Right hindlimb (tissue), 1 donor: ENCODE measurements at places on chromosomes 6 and 20.

DNA sequence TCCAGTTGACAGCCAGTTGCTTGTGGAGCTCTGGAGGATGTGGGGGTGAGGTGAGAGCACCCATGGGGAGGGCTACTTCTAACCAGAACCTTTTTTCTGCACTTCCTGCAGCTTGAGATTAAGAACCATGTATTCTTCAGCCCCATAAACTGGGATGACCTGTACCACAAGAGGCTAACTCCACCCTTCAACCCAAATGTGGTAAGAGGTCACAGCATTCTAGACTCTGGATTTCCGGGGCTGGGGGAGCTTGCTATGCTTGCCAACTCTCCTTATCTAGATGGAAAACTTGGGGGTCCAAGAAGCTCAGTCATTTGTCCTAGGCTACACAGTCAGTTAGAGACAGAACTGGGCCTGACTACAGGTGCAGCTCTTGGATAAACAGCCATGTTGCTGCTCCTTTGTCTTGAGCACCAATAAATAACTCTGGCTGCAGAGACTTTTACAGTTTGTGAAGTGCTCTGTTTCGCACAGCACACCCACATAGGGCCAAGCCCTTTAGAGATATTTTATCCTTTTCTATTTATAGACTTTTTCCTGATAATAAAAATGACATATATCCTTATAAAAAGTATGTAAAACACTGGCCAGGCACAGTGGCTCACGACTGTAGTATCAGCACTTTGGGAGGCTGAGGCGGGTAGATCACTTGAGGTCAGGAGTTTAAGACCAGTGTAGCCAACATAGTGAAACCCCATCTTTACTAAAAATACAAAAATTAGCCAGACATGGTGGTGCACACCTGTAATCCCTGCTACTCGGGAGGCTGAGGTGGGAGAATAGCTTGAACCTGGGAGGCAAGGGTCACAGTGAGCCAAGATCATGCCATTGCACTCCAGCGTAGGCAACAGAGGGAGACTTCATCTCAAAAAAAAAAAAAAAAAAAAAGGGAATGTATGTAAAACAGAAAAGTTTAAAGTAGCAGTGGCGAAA is 10.6 kb upstream of the IFT52 start:
- DNase-seq, result no peak

DNA sequence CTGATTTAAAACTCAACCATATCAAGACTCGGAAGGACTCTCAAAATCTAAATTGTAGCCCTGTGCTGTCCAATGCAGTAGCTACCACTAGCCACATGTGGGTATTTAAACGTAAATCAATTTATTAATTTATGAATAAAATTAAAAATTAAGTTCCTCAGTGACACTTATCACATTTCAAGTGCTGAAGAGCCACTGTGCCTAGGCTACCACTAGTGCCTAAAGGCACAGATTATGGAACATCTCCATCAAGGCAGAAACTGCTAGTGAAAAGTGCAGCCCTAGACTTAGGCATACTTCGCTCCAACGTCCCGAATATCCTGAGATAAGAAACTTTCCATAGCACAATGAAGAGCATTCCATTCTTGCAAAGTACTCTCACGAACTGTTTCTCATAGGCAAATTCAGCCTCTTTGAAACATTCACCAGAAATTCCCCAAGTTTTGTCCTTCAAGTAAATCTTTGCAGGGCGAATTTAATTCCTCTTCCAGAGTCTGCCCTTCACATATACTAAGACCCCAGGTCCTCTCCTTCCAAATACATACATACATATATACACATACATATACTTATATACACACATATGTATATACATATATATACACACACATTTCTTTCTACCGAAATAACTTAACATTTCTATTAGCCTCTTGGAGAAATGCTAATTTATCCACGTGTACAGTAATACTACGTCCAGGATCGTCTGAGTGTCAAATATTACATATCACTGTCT is 1.3 kb downstream of the SUPT3H start:
- DNase-seq, result no peak

GRCh38 chr6:160256445-160256844 is 2.2 kb downstream of the SLC22A2 start:
- DNase-seq, result no peak

DNA sequence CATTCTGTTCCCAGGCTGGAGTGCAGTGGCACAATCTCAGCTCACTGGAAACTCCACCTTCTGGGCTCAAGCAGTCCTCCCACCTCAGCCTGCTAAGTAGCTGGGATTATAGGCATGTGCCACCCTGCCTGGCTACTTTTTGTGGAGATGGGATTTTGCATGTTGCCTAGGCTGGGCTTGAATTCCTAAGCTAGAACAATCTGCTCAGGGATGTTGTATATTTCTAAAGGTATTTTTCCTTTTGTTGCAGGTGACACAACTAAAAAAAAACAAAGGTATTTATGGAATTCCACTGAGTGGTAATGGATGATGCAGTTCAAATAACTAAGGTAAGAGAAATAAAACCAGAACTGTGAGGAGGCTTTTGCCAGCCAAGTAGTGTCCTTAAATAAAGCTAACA is 49.7 kb downstream of the PTPRA start:
- no peak for DNase-seq

DNA sequence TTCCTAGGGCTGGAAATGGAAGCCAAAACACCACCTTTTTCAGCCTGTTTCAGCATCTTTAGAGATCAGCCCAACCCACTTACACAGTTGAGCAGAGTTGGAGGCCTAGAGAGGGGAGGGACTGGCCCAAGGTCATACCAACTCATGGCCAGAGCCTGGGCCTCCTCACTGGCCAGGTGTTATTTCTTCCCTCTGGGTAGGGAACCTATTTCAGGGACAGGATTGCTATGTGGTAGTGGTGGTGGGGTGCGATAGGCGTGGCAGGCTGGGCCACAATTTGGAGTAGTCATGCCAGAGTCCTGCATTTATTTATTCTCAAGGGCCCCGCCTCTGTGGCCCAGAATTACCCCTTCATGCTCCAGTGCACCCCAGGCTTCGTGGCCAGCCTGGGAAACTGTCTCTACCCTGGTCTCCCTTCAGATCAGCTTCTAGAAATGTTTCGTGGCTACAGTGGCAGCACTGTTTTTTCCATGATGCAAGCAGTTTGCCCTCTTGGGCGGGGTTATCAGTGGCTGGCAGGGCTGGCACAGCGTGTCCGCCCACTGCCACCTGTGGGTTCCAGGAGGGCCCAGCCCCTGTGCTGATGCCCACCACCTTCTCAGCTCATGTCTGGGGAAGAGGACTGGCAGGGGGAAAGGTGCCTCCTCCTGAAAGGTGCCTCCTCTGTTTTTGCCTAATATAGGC is 6.2 kb downstream of the VEGFA start:
- peak; percentile 13 for DNase-seq

DNA sequence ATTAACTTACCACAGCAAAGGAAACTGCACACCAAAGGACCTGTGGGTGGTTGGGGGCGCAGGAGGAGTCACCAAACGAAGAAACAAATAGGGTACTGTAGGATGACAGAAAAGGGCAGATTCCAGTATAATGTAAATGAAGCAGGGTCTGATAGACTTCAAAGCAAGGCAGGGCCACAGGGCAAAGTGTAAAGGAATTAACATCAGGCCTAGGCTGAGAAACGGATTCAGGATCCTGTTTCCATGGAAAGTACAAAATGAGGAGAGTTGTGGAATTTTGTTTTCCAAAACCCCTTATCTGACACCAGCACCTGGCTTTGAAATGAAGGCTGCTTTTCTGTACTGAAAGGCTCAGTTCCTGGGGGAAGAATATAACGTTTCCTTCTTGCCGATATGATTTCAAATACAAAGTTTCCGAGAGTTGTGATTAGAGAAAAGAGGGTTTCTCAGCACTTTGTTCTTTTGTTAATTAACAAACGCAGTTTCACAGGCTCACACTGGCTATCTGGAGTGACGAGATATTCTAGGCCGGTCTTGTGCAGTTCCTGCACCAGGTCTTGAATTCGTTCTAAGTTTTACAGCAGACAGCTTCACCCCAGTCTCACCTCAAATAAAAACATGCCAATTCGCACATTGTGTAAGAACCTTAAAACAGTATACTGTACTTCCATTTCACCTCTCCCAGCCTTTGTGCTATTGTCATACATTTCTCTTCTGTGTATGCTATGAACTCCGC is 5.8 kb downstream of the DEFB123 start:
- no peak for DNase-seq

GRCh38 chr20:55079917-55080316 is 604.5 kb downstream of the DOK5 start:
- DNase-seq, result no peak

GRCh38 chr6:10849901-10850300 is 11.6 kb upstream of the MAK start:
- DNase-seq, result no peak

DNA sequence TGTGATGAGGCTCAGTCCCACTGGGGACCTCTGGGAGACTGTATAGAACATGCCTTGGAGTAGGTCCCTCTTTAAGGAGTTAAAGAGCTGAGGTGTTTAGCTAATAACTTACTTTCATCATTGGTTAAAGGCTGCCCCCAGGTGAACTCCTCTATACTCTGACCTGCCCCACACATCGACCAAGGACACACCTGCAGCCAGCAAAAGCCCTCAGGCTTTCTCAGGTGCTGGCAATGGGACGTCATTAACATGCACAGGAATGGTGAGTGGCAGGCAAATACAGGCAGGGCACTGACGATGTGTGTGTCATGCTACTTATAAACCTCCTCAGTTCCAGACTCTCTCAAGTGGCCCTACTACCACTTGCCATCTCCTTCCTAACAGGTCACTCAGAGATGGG is 366.4 kb downstream of the KIF16B start:
- DNase-seq, result no peak

- no peak for DNase-seq
These were observed 382.5 kb downstream of the EPHA7 start for GRCh38 chr6:93036835-93037234.

- peak; percentile 83 for DNase-seq
These were observed 113.2 kb downstream of the CEBPB start for GRCh38 chr20:50303573-50304500.

DNA sequence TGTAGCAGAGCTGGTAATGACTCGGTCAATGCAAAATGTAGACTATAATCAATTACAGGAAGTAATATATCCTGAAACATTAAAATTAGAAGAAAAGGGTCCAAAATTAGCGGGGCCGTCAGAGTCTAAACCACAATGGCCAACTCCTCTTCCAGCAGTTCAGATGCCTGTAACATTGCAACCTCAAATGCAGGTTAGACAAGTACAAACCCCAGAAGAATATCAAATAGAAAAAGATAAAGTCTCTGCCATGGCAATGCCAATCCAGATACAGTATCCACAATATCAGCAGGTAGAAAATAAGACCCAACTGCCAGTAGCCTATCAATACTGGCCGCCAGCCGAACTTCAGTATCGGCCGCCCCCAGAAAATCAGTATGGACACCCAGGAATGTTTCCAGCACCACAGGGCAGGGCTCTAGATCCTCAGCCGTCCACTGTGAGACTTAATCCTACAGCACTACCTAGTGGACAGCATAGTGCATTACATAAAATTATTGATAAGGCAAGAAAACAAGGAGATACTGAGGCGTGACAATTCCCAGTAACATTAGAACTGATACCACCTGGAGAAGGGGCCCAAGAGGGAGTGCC is 158.4 kb downstream of the GPX5 start:
- DNase-seq, result no peak

- no peak for DNase-seq
These were observed 21.0 kb upstream of the RSPH4A start for GRCh38 chr6:116595247-116595646.

GRCh38 chr6:167828325-167828956 is 1.7 kb downstream of the AFDN start:
- no peak for DNase-seq

DNA sequence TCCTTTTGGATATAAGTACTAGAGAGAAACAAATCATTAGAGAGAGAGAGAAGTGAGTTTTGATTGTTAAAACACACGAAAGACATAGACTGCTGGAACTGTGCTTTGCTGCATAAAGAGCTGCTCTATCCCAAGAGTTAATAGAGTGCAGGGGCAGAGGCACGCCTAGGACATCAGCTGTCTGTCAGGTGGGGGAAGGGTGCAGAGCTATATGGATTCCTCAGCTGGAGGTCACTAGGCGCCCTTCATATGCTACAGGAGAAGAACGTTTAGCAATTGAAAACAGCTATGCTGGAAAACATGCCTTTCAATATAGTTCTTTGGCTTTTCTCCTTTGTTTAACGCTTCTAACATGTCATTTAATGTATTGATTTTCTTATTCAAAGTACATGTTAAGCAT is 169.0 kb upstream of the MCHR2 start:
- DNase-seq, result no peak

DNA sequence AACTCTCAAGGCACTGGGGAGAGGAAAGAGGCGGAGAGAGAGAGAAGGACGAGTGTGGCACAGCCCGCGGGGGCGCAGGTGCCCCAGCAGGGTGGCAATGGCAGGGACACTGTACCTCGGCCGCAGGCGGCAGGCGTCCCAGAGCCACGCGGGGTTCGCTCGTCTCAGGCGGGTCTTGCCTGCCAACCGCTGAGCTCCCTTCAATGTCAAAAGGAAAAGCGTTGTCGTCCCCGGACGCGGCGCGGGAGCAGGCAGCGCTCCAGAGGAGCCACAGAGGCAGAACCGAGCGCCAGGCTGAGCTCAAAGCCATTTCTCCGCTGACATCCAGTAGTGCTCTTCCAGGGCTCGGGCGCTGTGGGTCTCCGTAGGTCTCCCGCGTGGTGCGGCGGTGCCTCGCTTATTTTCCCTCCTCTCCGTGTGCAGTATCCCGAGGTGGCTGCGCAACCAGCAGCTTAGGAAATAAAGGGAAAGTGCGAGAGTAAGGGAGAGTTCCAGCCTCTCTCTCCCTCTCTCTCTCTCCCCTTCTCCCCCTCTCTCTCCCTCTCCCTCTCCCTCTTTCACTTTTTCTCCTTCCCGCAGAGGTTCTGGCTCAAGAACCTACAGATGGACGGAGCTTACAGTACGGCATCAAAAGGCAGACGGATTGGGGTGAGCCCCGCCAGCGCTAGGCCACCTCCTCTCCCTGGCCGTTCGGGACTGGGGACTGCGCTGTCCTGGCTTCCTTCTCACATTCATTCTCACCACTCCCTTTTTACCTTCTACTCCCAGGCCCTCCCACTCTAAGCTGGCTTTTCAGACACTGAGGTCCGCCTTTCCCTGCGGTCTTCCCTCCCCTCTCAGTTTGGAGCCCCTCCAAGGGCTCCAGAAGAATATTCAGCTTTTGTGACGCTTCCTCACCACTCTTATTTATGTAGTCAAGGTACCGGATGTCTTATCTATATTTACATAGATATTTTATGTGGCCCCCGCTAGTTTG is at the start of gene LAMA4:
Gene LAMA4 (minus strand): TSS at position 727 of the 976 bp plus-strand sequence. CDS start 417 bp downstream, at position 310.
- DNase-seq, result peak; percentile 86

GRCh38 chr6:43170417-43170930 is 595 bp upstream of the SRF start:
- DNase-seq, result peak; percentile 92

DNA sequence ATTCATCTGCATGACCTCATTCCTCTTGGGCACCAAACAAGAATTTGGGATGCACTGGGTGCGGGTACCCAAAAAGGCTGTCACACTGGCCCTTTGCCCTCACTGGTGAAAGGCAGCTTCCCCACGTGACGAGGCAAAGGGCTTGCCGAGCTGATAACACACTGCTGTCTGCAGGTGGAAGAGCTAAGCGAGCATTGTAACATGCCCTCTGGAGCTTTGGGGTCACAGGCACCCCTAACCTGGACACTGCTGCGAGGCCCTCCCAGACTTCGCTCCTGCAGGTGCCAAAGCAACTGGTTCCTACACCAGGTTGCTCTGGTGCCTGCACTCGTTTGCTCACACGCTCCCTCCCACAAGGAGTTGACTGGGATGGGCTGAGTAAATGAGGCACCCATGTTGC is 1595.7 kb downstream of the HACE1 start:
- DNase-seq, result no peak

GRCh38 chr20:63576311-63576710 is 2.3 kb upstream of the HELZ2 start:
- no peak for DNase-seq
